ENCODE measurements at places on chromosomes 7 and 10.

DNA sequence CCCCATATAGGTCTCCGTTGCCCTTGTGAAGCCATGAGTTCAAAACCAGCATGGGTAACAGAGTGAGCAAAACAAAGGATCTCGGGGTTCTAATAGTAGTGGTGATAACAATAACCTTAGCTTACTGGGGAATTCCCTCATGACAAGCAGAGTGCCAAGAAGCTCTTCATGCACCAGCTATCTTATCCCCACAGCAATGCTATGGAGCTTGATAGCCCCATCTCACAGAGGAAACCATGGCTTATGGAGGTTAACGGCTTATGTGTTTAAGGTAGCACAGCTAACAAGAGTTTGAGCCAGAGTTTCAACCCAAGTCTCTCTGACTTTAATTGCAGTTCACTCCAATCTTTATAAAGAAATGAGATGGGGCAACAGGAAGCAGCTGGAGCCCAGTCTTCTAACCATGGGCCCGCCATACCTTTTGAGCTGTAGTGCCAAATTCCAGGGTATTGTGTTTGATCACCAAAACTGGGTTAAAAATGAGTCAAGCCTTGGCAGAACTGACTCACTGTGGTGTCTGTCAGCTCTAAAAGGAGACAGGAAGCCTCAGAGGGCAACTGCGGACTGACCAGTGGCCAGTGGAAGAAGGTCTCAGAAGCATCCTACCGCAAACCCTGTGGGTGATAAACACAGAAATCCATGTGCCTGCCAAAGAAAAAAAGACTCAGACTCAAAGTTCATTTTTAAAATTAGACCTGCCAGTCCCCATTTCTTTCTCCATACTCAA is 16.5 kb upstream of the PLAU start:
- peak; percentile 68 for DNase-seq

- peak; percentile 25 for DNase-seq
These were observed 81.4 kb upstream of the LAMB4 start for GRCh38 chr7:108211382-108212201.

DNA sequence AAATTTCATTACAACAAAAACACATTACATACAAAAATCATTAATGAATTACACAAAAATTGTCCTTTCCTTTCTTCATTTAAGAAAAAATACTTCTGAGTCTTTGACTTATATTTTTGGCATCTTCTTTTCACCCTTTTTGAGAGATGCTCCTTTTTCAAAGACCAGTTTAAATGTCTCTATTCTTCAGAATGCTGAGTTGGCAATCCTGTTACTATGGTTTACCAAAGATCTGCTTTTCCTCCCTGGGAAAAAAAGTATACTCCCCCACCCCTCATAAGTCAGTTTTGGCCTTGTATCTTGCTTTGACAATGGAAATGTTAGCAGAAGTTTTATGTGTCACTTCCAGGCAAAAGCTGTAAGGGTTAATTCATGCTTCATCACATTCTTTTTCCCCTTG is 198.4 kb upstream of the GRM3 start:
- no peak for DNase-seq

- peak; percentile 55 for DNase-seq
These were observed 46.2 kb downstream of the ZNF438 start for GRCh38 chr10:30985512-30985911.

DNA sequence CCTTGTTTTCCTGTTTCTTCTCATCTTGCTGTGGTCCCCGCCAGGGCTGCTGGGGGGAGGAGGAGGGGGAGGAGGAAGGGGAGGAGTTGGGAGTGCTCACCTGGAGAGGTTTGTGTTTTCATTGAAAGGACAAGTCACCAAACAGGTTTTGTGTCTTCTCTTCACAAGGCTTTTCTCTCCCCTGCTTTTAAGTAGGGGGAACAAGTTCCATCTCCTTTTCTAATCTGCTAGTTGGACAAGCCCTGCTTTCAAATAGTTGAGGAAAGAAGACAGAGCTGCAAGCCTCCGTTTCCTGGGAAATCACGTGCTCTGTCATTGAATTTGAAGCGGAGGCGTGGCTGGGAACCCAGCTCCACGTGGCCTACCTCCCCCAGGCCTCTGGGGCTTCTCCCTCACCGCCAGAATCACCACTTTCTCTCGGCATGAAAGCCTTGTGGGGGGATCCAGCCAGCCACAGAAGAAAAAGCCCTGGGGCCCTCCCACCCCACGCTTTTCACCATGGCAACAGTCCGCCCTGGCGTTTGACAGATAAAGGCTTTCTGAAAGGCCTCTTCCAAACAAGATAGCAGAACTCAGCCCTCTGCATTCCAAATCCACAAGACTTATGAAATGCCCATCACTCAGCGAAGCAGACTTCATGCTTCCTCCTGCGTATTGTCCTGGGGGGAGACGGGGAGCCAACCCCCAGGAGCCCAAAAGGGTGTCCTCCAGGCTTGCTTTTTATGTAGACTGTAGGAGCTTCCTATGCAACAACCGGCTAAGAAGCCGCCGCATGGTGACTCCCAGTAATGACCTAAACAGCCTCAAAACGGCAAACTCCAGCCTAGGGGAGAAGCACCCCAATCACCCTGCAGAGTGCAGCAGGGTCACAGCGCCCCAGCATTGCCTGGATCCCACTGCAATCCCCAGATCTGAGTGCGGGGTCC is 51.7 kb downstream of the PROSER2 start:
- DNase-seq, result peak; percentile 33

- DNase-seq, result no peak
These were observed 43.2 kb downstream of the ZNF467 start for GRCh38 chr7:149729983-149730801.

DNA sequence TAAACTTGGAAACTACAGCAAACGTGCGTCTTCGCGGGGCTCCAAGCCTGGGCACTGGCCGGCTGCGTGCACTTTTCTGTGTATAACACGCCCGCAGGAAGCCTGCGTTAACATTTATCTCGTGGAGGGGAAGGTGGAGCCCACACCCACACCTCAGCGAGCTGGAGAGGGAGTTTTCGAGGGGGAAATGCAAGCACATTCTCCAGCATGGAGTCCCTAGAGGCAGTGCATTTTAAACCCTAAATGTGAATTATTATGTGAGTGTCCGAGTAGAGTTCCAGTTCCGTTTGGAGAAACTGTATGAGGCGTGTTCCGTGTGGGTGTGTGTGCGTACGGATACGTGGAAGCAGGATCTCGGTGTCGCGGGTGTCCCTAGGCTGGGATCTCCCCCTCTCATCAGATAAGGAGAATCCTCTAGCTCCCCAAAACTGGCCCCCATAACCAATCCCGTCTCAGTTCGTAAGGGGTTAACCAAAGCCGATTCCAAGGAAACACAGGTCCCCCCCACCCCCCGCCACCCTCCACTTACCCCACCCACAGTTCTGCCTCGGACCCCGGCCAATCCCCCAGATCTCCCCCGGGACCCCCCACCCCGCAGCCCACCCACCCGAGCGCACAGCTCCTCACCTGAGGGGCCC is 403 bp downstream of the CDK6 start:
- DNase-seq, result peak; percentile 55

DNA sequence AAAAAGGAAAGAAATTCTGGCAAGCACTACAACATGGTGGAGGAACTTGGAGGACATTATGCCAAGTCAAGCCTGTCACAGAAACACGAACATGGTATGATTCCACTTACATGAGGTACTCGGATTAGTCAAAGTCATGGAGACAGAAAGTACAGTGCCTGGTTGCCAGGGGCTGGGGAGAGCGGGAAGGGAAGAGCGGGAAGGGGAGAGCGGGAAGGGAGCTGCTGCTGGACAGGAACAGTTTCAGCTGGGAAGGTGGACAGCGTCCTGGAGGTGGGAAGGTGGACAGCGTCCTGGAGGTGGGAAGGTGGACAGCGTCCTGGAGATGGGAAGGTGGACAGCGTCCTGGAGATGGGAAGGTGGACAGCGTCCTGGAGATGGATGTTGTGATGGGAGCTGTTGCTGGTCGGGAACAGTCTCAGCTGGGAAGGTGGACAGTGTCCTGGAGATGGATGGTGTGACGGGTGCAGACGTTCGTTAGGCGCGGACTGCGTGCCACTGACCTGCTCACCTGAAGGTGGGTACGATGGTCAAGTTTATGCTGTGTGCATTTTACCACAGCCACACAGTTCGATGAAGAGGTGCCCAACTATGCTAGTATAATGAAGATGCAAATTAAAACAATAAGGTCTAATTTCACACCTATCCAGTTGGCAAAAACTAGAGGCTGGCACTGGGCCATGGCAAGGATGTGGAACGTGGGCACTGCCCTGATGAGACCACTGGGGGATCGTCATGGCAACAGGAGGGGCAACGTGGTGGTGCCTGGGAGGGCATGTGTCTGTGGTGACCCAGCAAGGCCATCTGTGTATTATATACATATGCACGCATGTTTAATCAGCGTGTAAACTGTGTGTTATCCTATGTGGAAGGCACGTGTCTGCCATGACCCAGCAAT is 103.8 kb downstream of the NKX6-2 start:
- DNase-seq, result no peak

- DNase-seq, result no peak
These were observed 2.4 kb downstream of the GATA3 start for GRCh38 chr10:8056871-8057331.

DNA sequence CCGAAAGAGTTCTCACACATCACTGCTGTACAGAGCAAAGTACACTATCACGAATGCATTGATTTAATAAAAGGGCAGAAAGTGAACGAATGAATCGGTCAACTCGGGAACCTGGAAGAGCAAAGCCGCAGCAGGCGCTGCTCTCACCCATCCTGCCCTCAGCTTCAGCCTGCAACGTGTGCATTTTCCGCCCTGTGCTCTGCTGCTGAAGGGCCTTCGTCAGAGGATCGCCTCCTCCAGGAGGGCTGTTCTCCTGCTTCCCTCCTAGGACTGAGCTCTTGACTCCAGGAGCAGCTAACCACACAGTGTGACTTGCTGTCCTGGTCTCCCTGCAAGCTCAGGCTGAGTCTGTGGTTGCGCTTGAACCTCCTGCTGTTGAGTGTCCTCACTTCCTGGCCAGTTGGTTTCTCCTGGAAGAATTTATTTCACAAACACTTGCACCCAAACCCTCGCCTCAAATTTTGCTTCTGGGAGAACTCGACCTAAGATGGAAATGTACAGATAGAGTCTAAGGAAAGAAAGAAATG is 473.0 kb upstream of the KLF6 start:
- DNase-seq, result no peak

- DNase-seq, result no peak
These were observed 7.3 kb upstream of the MNX1 start for GRCh38 chr7:157017603-157018327.

DNA sequence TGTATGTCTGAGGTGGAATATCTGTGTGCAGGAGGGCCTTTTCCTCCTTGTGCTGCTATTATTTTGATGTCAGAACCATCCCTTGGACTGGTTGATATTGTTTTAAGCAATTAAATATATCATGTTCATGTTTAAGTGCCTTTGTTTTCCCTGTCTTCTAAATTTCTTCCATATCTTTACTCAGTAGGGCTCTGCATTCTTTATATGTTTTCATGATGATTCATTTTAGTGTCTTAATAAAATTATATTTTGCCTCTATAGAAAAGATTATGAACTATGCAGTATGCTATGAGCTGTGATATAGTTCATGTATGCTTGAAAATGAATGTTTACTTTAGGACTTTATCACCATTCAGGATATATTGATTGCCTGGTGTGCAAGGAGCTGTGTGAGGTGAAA is 34.8 kb downstream of the AHR start:
- DNase-seq, result peak; percentile 42

DNA sequence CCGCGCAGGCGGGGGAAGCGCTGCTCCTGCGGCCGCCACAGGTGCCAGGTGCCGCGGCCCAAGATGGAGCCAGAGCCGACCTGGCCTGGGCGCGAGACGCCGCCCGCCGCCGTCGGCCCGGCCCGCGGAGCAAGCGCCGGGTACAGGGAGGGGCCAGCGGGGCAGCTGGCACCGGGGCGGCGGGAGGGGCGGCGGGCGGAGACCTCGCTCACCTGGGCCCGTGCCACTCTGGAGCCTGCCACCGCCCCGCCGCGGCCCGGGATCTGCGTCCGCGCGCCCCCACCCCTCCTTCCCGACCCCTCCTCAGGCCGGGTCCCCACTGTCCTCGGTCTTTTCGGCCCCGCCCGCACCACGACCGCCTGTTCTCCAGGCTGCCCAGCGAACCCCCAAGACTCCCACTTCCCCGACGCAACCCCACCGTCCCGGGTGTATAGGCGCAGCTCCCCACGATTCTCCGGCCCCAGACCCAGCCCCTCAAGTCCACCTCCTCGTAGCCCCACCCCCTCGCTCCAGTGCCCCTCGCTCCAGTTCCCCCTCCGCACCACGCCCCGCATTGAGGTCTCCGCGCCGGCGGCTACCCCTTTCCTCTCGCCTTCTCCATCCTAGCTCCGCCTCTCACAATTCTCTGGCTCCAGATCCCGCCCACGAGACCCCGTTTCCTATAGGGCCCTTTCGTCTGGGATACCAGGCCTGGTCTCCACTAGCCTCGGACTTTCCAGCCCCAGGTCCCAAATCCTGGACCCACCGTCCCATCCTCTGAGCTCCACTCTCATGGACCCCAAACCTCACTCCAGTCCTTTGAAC is at the start of gene GPRIN2:
GPRIN2 (minus strand) TSS at position 144 of the 804 bp plus-strand sequence. CDS start 5,922 bp downstream, outside the sequence.
- no peak for DNase-seq

- DNase-seq, result no peak
These were observed 19.2 kb upstream of the SEC61G start for GRCh38 chr7:54778166-54778565.

DNA sequence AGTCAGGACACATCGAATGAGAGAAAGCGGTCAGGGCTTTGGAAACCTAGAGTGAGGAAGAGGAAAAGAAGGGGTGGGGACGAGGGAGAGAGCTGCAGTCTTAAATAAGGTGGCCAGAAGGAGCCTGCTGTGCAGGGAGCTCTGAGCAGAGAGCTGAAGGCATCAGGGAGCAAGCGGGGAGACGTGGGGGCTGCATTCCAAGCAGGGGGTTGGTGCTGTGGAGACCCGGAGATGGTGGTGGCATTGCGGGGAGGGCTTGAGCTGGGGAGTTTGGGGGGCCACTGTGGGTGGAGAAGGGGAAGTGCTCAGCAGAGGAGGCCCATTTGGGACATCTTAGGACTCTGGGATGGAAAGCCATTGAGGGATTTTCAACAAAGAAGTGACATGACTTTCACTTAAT is 38.7 kb upstream of the ZNF32 start:
- no peak for DNase-seq

GRCh38 chr7:74148491-74148890 is 25.7 kb upstream of the EIF4H start:
- no peak for DNase-seq
